ENCODE measurements at places on chromosomes 1 and 21.

DNA sequence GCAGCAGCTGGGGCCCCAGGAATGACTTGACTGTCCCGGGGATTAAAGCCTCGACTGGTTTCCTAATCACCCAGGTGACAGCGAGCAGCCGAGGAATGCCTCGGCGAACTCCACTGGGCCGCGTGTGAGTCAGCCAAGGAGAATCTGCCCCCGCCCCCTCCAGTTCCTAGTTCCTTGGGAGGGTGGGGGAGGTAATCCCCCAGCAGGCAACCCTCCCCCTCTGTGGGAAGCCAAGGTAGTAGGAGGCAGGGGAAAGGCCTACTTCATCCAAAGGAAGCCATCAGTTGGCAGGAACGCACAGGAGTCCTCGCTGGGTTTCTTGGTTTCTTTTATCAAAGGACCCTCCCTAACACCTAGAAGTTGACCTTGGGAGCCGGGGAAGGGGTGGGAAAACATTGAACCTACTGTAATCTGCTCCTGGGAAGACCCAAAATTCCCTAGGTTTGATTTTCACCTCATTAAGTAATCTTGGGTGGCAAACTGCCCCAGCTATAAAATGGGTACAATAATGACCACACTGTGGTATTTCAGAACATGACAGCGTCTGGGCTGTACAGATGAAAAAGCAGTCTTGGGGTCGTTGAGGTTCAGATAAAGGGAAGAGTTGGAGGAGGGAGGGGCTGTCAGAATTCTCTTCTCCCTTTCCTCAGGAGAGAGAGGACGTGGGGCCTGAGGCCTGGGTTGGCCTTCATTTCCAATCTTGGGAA, 1.4 kb downstream of the TENT5B start:
- no peak for DNase-seq

DNA sequence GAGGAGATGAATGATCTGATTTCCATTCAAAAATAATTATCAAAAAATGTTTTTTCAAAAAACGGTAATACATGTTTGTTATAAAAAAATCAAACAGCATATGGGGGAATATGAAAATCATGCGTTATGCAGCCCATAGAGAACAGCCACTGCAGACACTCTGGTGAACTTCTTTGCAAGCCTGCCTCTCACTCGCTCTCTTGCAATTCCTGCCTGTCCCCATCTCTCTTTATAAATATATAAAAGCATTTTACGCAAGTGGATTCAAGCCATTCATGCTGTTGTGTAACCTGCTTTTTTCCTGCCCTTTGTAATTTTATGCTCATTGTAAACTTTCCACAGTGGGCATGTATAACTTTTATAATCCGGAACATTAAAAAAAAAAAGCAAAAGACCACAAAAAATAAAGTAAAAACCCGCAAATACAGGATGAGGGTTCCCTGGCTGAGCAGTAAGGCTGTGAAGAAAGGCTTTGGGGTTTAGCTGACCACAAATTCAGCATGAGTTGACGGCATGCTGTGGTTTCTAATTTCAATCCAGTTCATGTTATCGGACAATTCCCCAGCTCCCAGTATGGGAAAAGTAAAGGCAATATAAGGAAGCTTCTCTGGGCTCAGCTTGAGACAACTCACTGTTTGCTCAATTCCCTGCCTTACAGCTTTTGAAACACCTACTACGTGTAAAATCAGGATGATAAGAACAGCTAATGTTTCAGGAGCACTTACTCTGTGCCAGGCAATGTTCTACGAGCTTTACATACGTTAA, 52.8 kb upstream of the ZBTB40 start:
- DNase-seq = no peak

- DNase-seq = no peak
Observed at GRCh38 chr1:9294910-9295636, 2.4 kb downstream of the SPSB1 start.

- DNase-seq = no peak
Observed at GRCh38 chr21:33293811-33294216, 27.6 kb downstream of the IL10RB start.
